ENCODE measurements at places on chromosomes 3 and 15.

GRCh38 chr3:105791919-105792786 lies 76.7 kb downstream of the CBLB start:
- DNase-seq: no peak

DNA sequence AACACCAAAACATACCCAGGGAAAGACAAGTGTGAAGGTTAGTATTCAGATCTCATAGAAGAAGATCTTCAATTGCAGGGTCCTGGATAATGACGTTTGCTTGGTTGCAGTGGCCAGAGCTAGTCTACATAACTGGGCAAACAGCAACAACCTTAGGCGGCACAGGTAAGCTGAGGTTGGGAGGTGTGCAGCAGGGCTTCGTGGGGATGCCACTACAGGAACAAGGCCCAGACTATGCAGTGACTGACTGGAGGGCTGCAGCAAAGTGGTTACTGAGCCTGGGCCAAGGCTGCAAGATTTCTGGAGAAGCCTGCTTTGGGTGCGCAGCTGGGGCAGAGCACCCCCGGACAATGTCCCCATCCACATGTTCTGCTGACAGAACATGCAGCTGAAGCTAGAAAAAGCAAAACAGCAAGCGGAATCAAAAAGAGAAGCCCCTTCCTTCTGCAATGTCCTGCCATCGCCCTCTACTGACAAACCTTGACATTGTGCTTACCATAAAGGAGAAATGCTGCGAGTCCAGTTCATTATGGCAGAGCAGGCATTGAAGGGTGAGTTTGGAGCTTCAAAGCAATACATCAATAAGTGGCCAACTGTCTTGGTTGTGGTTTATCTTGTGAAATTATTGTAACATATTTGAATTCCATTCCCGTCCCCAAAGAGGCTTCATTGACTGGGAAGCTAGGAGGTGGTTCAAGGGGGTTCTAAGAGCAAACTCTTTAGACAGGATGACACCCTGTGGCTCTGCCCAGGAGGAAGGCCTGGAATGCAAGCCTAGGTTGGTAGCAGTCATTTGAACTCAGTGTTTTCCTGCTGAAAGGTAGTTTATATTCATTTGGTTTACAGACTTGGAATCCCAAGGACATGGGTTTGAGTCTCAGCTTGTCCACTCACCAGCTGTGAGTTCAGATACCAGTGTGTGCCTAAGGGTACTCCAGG lies 217.0 kb downstream of the PDCD6IP start:
- DNase-seq: no peak

DNA sequence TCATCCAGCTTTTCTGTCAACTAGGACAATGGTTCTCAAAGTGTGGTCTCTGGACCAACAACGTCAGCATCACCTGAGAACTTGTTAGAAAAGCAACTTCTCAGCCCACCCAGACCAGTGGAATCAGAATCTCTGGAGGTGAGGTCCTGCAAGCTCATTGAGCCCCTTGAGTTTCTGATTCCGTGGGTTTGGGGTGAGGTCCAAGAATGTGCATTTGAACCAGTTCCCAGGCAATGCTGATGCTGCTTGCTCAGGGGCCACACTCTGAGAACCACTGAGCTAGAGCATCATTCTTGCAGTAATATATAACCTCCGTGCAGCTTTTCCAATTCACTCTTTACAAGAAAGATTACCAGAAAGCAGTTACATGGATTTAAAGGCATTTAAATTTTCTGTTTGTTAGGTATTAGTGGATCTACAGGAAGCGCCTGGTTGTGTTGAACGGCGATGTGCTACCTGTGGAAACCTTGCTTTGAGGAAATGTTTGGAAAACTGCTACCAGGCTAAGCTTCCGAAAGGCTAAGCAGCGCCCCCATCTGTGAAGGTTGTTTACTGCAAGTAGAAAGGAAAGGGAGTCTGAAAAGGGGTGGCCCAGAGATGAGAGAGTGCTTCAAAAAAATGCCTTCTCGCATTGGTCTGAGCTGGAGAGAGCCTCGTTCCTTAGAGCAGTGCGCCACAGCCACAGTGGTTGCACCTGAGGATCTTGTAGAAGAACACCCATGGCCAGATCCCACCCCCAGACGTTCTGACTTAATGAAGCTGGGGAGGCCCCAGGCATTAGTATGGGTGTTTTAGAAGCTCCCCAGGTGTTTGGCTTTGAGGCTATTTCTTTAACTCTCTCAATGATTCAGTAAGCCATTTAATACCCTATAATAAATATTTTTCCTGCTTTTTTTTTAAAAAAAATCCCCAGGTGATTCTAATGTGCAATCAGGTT lies 50.0 kb downstream of the RLBP1 start:
- no peak for DNase-seq

DNA sequence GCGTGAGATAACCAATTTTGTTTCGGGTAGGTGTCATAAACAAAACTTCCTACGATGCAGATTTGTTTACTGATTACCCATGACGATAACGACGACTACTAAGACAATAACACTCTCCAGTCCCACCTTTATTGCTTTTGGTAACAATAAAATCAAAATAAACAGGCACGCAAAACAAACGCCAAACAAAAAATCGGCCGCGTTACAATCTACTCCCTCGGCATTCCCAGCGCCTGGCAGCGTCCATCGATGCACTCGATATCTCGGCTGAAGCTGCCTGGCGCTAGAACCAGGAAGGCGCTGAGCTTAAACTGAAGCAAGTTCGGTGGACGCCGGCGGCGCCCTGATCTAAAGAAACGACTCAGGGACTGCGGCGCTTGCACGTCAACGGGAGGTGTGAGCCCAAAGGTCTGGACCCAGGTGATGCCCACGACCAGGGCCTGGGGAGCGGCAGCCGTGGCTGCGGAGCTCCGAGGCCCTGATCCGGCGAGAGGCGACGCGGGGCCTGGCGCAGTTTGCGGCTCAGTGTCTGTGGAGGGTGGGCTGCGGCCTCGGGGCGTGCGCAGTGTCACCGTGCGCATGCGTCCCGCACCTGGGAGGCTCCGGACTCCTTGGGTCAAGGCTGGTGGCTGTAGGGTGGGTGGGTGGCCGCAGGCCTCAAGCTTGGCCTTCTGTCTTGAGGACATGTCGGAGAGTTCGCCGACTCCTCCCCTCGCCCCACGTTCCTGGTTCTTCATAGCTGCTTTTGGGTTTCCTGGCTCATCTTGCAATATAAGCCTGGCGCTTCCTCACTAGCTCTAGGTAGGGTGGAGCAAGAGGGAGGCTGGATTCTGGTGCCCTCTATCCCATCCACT lies at the start of gene RSRC1:
Gene RSRC1 (plus strand): TSS at position 286 of the 854 bp plus-strand sequence. CDS start 12,016 bp downstream, outside the sequence.
- DNase-seq: peak; percentile 53

DNA sequence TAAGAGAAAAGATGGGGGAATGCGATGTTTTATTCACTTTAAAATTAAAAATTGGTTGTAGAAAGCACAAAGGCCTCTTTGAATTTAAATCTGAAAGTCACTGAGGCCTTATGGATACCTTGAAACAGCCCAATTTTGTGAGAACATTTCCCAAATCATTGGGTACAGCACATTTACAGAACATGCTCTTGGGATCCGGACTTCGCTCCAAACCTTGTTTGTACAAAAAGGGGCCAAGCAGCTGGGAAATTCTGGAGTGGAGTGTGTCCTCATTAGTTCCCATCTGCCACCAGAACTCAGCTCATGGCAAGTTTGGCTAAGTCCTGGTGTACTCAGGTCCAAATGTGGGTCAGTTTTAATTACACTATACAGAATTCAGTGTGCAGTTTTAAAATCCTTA lies 254.2 kb downstream of the ZBTB20 start:
- DNase-seq: no peak

DNA sequence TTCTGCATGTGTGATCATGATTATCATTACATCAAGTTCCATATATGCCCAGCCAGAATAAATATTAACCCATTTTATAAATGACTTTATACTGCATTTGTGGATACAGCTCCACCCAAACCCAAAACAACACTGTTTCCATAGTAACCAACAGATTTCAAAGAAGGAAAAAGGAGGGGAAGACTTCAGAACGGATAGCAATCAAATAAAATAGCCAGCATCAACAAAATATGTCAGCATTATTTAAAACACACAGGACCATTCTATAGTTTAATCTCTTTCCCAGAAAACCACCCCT lies 114.4 kb downstream of the FOXP1 start:
- DNase-seq: no peak

DNA sequence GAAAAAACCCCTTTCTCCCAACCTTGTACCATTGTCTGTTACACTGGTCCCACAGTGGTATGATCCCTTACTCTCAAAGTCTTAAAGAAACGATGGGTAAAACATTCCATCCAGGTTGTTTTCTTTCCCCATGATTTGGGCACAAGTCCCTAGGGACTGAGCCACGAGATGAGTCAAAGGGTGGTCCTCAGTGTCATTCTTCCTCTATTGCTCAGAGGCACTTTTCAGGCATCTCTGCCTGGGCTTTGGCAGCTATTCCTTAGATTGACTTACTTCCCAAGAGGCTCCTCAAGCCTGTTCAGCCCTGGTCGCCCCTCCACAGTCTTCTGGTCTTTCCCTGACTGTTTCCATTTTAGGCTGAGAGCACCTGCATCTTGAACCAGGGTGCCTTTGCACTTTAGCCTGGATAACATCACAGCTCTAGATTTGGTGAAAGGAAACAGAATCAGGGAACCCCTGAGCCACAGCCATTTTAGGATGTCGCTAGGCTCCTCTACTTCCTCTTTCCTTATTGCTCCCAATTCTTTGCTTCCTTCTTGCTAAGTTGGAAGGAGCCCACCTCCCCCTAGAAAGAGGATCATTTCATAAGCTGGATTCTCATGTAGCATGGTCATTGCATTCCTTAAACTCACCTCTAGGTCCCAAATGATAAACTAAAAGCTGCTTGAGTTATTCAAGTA lies 131.0 kb upstream of the TPRG1 start:
- DNase-seq: no peak

DNA sequence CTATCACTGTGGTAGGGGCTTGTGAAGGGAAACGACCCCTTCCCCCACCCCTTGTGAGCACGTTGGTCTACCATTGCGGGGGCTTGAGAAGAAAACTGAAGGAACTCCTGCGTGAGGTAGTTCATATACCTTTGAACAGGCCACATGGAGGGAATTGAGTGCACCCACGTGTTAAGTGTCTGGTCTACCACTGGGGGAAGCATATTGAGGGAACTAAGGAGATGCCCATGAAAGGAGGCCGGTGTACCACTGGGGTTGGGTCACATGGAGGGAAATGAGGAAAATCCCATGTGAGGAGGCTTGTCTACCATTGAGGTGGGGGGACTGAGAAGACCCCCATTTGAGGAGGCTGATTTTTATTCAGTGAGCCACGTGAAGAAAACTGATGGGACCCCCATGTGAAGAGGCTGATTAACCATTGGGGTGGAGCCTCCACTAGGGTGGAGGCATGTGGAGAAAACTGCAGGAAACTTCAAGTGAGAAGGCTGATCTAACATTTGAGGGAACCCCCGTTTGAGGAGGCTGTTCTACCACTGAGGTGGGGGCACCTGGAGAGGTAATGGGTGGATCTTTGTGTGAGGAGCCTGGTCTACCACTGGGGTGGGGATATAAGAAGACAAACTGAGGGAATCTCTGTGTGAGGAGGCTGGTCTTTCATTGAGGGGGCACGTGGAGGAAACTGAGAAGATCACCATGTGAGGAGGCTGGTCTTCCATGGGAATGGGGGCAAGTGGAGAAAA lies 163.2 kb downstream of the FBLN2 start:
- no peak for DNase-seq

DNA sequence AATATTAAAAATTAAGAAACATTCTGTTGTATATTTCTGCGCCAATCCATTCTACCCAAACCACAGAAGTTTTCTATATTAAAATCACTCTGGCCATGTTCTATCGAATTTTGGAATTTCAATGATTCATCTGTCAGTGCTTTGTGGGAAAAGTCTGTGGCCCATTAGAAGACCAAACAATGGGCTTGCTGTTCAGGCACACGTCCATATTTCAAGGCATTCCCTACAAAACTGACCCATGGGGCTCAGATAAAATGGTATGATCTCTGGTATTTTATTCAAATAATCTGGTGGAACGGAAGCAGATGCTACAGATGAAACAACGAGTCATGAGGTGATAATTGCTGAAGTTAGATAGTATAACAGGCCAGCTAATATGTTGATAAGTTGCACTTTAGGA lies 12.4 kb downstream of the NPHP3 start:
- no peak for DNase-seq

DNA sequence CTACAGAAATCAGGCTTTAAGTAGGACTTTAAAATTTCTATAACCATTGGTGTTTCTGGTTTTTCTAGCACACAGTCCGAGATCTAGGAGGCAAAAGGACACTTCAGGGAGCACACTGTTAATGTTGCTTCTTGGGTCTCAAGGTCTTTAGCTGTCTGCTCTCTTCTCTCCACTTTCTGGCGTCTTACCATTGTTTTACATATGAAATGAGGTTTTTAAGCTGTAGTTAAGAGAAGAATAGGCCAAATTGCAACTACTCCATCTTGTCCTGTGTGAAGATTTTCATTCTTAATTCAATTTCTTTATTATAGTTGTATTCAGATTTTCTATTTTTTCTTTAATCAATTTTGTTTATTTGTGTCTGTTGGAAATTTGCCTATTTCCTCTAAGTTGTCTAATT lies 151.4 kb downstream of the WNT7A start:
- no peak for DNase-seq

DNA sequence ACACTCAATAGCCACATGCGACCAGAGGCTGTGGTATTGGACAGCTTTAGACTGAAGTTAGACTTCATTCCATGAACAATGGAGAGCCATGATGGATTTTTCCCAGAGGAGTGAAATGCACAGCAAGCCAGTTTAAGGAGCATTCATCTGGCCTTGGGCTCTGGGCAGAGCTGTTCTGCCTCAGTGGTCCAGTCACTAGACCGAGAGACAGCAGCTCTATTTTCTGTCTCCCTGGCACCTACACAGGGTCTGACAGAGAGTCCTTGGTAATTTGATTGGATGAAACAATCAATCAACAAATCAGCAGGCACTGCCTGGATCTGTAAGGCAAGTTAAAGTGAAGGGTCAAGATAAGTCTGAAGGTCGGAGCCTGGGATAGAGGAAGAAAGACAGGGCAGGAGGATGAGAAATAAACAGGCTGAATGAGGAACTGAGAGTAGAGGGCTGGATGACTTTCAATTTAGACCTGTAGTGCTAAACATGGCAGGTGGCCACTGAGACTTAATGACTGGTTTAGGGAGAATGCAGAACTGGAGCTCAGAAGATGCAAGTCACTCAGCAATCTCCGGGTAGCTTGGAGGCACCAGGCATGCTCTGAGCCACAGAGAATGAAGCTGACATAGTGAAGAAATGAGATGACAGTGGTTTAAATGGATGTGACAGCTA lies 98.5 kb upstream of the SLC25A36 start:
- no peak for DNase-seq
